ENCODE measurements at places on chromosomes 3 and 15. TPM values are rescaled to one million over a fixed set of nuclear protein-coding genes. Genes with fewer than 3 reads are reported as not detected.

The IGDCC3 gene
- total RNA-seq: 0.49 TPM

The MANF gene
- 42.2 TPM for total RNA-seq

The LRTM1 gene
- not detected for total RNA-seq

The SLC51A gene
- 1.2 TPM for total RNA-seq

The PRICKLE2 gene
- 39.3 TPM for total RNA-seq
